ENCODE measurements at places on chromosomes 12 and 14.

DNA sequence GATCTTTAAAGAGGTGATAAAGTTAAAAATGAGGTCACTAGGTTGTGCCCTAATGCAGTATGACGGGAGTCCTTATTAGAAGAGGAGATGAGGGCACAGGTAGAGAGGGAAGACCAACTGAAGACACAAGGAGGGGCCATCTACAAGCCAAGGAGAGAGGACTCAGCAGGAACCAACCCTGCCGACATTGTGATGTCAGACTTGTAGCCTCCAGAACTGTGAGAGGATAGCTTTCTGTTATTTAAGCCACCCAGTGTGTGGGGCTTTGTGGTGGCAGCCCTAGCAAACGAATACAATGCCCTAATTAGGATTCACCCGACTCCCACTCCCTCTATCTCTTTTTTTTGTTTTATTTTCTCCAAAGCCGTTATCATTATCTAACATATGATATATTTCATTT, 7.9 kb upstream of the IL26 start:
- no peak for DNase-seq

- DNase-seq: no peak
Measured at GRCh38 chr14:62097072-62097471, 334.9 kb downstream of the SNAPC1 start.

DNA sequence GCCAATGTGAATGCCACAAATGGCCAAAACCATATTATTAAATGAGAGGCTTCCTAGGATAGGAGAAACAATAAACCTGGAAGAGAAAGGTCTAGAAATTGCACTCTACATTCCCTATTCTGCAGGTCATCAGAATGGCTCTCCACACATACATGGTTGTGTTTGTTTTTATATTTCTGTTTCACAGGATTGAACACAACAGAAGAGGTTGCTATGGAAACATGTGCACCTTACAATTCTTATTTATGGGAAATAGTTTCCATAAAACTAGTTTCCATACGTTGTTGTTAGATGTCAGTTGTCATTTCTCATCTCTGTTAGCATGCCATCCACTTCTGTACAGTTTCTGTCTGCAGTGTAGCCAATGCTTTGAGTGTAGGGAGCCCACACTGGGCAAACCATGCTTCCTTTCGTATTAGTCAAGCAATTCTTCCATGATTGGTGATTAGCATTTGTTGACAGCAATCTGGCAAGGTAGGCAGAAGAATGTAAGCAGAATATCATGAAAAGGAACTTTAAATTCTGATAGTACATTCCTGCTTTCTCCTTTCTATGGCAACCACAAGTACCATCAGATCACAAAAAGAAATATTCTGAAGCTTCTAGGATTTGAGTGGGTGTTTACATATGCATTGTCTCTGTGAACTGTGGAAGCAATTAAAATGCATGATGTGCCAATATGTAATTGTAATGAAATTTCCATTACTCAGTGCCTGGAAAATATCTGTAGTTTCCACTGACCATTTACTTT, 141.6 kb upstream of the AVPR1A start:
- no peak for DNase-seq

GRCh38 chr14:52944254-52944653, 6.6 kb downstream of the FERMT2 start:
- no peak for DNase-seq

DNA sequence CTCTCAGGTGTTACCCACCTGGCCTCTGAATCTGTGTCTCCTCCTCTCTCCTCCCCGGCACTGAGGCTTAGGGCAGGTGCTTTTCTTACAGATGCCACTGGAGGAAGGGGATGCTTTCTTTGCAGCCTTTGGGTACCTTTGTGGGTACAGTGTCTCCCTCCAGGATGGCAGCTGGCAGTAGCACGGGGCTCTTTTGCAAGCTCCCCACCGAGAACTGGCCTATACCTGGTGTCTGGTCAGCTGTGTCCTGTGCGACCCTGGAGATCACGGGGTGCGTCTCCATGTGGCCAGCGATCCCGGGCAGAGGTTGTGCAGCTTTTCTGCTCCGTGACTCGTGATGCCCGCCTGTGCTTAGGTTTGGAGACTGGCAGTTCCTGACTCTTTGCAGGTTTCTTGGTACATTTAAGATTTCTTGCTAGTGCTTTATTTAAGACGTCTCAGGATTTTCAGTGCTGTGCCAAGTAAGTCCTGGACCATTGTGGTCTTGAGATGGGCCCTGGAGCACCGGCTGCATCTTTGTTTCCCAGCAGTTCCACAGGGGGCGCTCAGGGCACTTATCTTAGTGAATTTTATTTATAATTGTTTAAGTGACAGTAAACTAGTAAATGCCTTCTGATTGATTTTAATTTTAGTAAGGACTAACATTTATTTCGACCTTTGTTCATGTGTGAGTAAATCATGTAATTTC, 68.9 kb downstream of the DDX51 start:
- DNase-seq: no peak

GRCh38 chr12:84016956-84017355, 895.6 kb downstream of the SLC6A15 start:
- no peak for DNase-seq

DNA sequence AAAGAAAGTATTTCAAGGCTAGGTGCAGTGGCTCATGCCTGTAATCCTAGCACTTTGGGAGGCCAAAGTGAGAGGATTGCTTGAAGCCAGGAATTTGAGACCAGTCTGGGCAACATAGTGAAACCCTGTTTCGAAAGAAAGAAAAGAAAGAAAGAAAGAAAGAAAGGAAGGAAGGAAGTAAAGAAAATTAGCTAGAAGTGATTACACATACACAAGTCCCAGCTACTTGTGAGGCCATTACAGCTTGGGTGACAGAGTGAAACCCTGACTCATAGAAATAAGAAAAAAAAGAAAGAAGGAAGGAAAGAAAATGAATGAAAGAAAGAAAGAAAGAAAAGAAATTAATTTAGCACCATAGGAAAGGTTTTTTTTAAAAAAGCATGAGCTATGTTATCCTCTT, 33.3 kb upstream of the PPP1CC start:
- DNase-seq: no peak

DNA sequence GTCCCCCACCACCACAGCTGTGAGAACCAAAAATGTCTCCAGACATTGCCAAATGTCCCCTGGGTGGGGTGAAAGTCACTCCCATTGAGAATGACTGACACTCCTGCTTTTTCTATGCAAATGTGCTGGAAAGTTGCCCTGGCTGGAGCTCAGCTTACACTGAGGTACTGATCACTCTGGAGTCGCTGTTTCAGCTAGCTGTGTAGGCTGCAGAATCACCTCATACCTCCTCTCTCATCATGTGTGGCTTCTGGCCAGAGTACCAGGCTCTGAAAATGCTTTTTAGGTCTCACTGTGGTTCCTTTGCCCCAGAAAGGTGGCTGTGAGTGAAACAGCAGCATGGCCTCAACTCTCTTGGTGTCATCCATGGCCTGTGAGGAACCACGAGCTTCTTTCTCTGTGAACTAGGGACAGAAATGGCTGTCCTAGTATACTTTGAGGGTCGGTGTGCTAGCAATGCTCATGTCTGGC, 414.4 kb downstream of the DPF3 start:
- no peak for DNase-seq

GRCh38 chr12:14995583-14996425, 23.0 kb downstream of the PDE6H start:
- peak; percentile 70 for DNase-seq

DNA sequence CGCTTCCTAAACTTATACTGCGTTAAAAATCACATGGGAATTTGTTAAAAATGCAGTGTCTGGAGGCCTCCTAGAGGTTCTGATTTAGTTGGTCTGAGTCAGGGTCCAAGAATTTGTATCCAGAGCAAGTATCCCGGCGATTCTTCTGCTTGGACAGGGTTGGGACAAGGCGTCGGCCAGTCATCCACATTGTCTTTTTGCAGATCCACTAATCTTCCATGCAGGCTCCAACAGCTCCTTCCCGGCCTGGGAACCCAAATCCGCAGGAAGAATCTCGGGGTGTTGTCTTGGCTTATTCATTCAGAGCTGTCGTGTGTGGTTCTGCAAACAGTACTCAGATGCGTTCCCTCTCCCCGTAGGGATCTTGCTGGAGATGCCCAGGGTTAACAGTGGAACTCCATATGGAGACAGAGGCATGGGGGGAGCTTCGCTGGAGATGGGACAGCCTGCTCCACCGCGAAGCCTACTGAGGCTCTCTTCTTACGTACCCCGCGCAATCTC, 25.3 kb downstream of the GPRC5D start:
- peak; percentile 44 for DNase-seq

- DNase-seq: peak; percentile 91
Measured at GRCh38 chr12:71556875-71557274, 106.8 kb downstream of the ZFC3H1 start.

- no peak for DNase-seq
Measured at GRCh38 chr12:77151030-77151429, 85.7 kb upstream of the E2F7 start.

DNA sequence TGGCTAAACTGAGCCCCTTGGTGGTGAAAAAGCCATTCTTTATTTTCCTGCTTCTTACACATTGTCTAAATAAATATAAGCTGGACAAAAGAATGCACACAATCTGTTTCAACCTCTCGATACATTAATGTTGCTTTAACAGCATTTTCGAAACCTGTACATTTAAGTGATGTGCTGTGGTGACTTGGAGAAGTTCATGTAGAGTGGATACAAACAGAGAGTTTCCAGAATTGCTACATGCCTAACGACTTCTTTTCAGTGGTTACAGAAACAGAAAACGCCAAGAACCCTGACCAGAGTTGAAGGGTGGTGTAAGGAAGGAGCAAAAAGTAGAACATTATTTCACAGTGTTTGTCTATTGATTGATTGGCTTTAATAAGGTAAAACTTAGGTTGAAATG, 500.9 kb downstream of the SLC16A7 start:
- no peak for DNase-seq

DNA sequence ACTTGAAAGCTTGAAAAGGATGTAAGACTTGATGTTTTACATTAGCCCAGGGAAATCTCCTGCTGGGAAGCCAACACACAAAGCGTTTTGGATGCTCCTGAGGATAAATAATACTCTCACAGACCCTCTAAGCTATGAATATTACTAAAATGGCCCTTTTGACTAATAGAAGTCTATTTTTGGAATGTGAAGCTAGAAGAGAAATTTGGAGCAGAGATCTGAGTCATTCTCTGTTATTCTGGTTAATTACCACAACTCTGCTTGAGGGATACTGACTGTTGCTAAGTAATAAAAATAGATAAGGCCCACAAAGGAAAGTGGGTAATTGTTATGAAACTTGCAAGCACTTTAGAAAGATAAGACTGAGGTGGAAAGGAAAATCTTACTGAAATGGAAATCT, 346.2 kb upstream of the STXBP6 start:
- DNase-seq: no peak

GRCh38 chr12:80938397-80938796, 663 bp upstream of the LIN7A start:
- DNase-seq: no peak

- no peak for DNase-seq
Measured at GRCh38 chr14:84065811-84066210, 1464.1 kb upstream of the FLRT2 start.

DNA sequence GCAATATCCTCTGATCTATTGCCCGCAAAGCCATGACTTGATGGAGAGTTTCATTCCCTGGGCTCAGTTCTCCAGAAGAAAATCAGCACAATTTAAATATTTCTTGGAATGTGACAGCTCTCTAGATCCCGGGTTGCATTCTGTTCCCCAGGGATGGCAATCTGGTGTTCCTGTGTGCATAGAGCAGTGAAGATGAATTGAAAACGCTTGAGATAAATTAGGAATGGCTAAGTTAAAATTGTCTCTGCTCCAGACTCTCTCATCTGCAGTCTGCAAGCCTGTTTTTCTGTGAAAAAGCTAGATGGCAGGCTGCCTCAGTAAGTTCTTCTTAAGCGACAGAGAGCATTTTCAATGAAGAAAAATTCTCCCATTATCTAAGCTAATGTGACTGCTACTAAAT, 582.5 kb upstream of the MGAT4C start:
- DNase-seq: no peak

- DNase-seq: peak; percentile 32
Measured at GRCh38 chr14:34628681-34629135, 1.2 kb downstream of the SNX6 start.

DNA sequence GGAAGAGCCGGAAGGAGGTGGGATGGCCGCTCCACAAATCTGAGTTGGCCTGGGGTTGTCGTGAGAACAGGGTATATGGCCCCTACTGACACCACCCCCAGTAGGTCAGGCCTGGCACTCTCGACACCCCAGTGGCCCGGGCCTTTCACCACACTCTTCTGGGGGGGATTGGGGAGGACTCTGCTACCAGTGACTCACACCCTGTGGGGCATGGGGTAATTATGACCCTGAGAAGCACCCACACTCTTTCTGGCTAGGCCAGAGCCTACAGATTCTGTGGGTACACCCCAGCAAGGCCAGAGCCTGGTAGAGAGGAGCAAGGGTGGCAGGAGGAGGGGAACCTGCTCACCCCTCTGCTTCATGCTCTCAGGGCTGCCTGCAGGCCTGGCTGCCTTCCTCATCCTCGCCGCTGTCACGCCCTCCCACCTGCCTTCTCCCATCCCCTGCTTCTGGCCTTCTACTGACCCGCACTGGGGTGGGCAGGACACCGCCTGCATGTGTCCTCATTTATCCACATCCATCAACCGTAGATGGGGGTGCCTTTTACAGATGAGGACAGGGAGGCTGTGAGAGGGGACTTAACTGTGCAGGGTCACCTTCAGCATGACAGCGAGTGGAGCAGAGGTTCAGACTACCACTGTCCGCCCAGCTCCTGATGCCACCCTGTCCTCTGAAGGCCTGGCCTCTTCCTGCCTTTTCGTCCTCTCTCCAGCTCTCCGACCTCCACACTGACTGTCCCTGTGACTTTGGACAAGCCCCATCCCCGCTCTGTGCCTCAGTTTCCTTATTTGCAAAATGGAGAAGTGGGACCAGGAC, 18.4 kb downstream of the ASB2 start:
- DNase-seq: no peak

GRCh38 chr14:79281244-79282152, 929.8 kb downstream of the DIO2 start:
- no peak for DNase-seq

GRCh38 chr14:97697772-97698171, 900.6 kb downstream of the VRK1 start:
- no peak for DNase-seq

GRCh38 chr14:74425525-74426201, 347 bp downstream of the SYNDIG1L start:
- DNase-seq: no peak

DNA sequence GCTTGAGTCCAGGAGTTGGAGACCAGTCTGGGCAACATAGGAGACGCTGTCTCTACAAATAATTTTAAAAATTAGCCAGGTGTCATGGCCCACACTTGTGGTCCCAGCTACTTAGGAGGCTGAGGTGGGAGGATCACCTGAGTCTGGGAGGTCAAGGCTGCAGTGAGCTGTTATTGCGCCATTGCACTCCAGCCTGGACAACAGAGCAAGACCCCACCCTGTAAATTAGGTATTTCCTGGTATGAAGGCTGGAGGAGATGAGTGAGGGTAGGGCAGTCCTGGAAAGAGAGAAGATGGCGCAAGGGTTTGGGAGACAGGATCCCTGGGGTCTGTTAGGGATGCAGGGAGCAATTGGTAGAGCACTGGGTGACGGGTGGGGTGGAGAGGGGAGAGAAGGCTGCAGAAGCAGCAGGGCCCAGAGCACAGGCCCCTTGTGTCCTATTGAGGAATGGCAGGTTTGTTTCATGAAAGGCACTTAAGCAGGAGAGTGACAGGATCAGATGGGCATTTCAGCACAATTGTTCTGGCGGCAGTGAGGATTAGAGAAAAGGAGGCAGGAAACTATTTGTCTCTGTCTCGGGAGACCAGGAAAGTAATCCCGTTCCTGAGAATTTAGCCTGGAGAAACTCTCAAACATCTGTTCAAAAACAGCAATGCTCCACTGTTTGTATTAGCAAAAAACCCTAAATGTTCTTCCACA, 47.2 kb upstream of the KTN1 start:
- no peak for DNase-seq

Data from AG10803 (cell line).